ENCODE measurements at places on chromosomes 7 and 10.

DNA sequence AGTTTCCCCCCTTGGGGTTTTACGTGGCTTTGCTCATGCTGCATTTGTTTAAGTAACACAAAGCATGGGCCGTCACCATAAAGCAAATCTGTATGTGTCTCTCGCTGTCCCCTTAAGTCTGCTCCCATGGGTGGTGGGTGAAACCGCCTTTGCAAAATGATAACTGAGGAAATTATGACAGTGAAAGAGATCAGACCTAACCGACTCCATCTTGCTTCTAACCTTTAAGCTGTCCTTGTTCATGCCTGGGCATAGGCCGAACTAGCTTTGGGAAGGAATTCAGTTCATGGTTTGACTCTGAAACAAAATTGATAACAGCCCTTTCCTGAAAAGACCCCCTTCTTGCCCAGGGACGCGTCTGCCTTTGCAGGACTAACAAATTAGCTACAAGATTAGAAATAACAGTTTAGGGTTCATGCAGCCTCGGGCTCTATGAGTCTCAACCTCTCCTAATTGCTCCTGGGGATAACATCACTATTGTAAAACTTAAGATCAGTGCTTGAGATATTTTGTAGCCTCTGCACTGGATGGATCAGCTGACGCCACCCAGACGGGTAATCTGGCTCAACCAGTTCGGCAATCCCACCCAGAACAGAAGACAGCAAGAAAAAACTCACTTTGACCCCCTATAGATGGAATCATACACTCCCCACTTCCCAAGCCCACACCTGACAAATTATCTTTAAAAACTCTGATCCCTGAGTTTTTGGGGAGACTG is 623.7 kb downstream of the TYW1 start:
- no peak for DNase-seq

GRCh38 chr10:92655426-92655825 is 34.3 kb upstream of the HHEX start:
- no peak for DNase-seq

- DNase-seq = no peak
Measured at GRCh38 chr10:19947656-19948055, 131.4 kb downstream of the PLXDC2 start.

GRCh38 chr10:13417459-13418126 is 69.5 kb upstream of the SEPHS1 start:
- no peak for DNase-seq

GRCh38 chr10:95331596-95332130 is 40.9 kb upstream of the PDLIM1 start:
- no peak for DNase-seq

DNA sequence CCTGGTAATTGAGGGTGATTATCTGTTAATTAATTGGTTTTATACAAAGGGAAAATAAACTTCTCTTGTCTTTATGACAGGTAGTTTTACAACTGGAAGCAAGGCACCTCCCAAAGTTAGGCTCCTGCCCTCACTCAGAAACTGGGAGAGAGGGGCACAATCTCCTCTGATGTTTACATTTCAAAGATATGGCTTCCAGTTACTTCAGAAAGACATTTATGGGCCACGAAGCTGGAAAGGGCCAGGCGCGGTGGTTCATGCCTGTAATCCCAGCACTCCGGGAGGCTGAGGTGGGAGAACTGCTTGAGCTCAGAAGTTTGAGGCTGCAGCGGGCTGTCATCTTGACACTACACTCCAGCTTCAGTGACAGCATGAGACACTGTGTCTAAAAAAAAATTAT is 115.6 kb upstream of the KMT2E start:
- DNase-seq = no peak

Measured in COR-L47 (cell line).